ENCODE measurements at places on chromosomes 11 and 22. TPM values are rescaled to one million over a fixed set of nuclear protein-coding genes. Genes with fewer than 3 reads are reported as not detected.

- no peaks in the 10 kb centered on the region for H3K4me1 ChIP-seq
- peaks cover 48% of the 10 kb centered on the region for H3K27me3 ChIP-seq
- H3K36me3 ChIP-seq = no peaks in the 10 kb centered on the region
- no peak overlapping the region for H3K4me3 ChIP-seq
Measured at GRCh38 chr11:120719348-120719747, 207.8 kb downstream of the GRIK4 start.

DNA sequence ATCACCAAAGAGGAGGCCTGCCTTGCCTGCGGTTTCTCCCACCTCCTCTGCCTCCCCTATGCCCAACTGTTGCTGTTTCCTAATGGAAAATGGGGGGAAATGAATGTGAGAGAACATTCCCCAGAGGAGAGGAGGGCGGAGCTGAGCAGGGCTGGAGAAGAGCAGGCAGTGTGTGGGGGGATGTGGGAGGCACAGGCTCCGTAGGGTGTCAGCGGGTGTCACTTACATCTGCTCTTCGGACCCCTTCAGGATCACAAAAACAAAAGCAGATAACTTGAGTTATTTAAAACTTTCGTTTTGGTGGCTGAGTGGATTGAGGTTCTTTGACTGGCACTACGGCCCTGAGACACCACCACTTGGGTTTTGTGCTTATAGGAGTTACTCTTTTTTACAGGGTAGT is 93.8 kb downstream of the CEP164 start:
- no peaks in the 10 kb centered on the region for H3K27me3 ChIP-seq
- no peak overlapping the region for H3K4me3 ChIP-seq
- no peak for DNase-seq
- peaks cover 3% of the 10 kb centered on the region for H3K4me1 ChIP-seq

DNA sequence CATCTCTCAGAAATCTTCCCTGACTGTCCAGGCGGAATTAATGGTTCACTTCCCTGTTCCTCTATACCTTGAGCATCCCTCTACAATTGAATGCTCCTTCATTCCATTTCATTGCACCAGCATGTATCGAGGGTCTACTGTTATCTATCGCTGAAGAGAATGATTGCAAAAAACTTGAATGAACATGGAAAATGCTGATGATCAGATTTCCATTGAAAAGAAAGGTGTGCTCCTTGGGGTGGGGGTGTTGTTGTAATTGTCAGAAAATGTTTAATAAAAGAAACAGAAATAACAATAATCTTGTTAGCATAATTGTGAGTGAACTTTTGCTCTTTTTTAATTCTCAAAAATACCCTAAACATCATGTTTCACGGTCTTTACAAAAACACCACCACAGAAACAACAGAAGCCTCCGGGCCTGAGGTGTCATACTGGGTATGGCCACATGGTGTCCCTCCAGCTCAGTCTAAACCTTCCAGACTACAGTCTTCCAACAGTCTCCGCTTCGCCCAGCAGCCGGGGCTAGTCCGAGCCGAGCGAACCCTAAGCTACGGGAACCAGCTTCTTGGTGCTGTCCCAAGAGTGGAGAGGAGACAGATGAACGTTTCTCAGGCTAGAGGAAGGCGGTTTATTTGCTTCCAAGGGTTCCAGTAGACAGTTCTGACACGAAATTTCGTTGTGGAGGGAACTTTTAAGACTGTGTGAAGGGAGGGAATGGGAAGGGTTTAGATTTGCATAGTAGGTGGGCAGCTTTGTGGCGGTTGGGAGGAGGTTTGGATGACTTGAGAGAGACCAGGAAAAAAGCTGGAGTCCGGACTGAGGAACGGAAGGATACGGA is 75.8 kb upstream of the ZBED5 start:
- peak overlapping the region; percentile 71 for H3K27ac ChIP-seq
- peak; percentile 87 for DNase-seq
- peaks cover 33% of the 10 kb centered on the region for H3K4me1 ChIP-seq

DNA sequence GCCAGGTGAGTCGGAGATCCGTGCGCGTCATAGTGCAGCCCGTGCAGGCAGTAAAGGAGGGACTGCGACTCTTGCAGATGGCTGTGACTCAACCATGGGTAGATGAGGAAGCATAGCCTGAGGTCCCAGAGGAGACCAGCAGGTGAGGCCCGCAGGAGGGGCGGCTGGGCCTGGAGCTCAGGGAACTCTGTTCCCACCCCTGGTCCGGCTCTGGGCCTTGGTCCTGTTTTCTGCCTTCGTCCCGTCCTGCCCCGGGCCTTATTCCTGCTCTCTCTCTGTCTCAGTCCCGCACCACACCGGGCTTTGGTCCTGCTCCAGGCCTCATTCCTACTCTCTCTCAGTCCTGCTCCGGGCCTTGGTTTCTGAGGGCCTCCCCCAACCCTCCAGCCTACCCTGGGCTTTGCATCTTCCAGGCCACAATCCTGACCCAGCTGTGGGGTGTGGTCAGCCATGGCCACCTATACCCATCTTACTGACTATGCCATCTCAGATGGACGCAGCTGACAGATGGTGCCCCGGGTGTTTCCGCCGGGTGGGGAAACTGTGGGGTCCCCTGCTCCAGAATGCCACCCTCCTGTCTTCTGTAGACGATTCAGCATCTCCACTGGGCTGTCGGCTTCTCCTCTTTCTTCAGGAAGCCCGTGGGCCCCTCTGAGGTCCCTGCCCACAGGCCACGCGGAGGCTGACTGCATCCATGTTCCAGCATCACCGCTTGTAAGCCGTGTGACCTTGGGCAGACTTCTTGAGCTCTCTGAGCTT is 1134.1 kb downstream of the BRD1 start:
- no peaks in the 10 kb centered on the region for H3K4me1 ChIP-seq
- no peaks in the 10 kb centered on the region for H3K27me3 ChIP-seq
- DNase-seq = no peak
- no peaks in the 10 kb centered on the region for H3K36me3 ChIP-seq
- H3K4me3 ChIP-seq = no peak overlapping the region

- no peaks in the 10 kb centered on the region for H3K4me1 ChIP-seq
- H3K27me3 ChIP-seq = no peaks in the 10 kb centered on the region
- H3K27ac ChIP-seq = no peak overlapping the region
Measured at GRCh38 chr11:39786281-39786680, 1673.2 kb downstream of the LRRC4C start.

DNA sequence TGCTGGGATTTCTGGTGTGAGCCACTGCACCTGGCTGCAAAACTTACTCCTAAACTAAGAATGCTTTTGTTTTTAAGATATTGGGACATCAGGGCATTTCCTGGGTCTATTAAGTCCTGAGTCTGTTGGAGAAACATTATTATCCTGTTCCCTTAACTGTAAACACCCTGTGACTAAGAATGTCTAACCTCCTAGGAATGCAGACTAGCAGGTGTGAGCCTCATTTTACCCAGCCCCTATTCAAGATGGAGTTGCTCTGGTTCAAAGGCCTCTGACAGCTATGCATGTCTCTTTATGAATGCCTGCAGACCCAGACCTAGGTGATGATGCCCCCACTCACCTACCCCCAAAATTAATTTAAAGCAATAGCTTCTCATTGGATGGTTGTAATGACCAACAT is 46.2 kb downstream of the DEPDC5 start:
- no peak for DNase-seq
- peaks cover 98% of the 10 kb centered on the region for H3K36me3 ChIP-seq
- H3K27me3 ChIP-seq = no peaks in the 10 kb centered on the region
- no peak overlapping the region for H3K4me3 ChIP-seq

GRCh38 chr11:15770798-15771414 is 585.4 kb downstream of the SOX6 start:
- no peak overlapping the region for H3K27ac ChIP-seq
- no peak overlapping the region for H3K4me3 ChIP-seq
- H3K4me1 ChIP-seq = peaks cover 6% of the 10 kb centered on the region

The GDPD4 gene
- not detected for total RNA-seq

Measured in heart right ventricle (tissue), 16 donors.